Fibroblast of the aortic adventitia (primary cell): ENCODE measurements at places on chromosomes 11 and 22.

DNA sequence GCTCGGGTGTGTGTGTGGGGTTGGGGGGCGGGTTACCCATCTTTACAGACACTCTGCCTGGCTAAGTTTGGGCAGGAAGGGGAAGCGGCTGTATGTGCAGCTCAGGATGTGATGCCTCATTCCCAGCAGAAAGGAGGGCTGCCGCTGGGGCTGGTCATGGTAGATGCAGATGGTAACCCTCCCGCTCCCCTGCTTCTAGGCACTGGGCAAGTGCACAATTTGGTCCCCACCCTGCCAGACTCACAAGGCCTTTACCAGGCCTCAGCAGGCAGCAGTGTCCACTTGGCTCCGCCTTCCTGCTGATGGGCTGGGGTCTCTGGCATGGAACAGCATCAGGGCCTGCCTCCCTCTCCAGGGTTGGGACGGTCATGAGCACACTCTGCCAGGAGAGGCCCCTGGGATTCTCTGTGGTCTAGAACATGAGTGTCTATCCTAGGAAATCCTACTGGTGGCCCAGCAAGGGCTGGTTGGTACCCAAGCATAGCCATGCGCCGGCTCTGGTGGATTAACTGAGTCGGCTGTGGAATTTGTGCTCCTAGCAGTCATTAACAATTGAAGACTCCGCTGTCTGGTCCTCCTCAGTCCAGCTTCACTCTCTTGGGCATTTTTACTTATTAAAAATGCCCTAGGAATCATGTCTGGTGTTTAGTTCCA lies 4.2 kb downstream of the LMO1 start:
- no peak for DNase-seq

DNA sequence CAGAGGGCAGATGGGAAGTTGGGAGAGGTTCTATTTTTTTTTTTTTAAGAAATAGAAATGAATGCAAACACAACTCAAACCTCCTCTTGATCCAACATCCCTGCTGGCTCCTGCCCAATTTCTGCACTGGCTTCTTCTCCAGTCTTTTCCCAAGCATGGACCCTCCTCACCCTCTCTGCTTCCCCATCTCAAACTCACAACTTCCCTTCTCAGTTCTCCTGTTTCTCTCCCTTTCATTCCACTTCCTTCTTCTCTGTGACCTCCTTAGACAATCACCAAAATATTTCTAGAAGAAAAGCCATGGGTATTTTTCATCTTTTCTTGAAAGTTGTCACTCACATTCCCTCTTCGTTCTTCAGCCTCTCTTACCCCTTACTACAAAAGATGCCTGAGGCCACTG lies 85.2 kb upstream of the VPREB1 start:
- no peak for DNase-seq

GRCh38 chr11:85941380-85941973 lies 86.3 kb downstream of the CCDC83 start:
- peak; percentile 84 for DNase-seq

DNA sequence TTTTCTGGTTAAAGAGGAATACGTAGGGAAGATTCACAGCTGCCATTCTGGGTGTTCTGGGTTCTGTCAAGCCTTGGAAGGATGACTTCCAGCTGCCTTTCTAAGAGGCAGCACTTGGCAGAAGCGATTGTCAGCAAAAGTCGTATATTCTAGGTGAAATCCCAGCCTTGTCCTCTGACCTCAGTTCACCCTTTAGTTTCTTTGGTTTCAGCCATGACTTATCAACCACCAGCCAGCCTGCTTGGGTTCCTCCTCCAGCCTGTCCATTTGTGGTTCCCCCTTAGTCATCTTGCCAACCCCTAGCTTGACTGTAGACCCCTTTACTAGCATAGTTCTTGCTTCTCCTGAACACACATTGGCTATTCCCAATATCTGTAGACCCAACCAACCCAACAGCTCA lies 102.3 kb upstream of the CD44 start:
- no peak for DNase-seq

DNA sequence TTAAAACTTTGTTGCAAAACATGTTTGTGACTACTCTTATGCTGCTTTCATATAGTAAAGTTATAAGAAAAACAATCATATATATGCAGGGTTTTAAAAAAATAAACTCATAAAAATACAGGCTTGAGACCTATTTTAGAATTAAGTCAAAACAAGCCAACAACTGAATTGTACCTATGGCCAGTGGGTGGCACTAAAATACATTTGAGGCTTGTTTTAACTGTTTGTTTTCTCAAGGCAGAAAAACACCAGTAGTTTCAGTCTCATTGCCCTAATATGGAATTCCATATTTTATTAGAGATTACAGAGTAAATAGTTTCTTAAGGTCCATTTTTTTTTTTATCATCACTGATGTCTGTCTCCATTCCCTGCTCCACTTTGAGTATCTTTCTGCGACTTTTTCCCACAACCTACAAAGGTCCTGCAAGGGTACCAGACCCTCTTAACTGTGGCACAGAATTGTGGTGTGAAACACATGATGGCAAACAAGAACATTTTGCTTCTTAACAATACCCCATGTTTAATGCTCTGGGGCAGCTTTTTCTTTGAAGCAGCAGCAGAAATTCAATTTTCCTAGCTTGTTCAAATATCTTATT lies 8.5 kb upstream of the CCDC89 start:
- peak; percentile 70 for DNase-seq

GRCh38 chr22:34111210-34111824 lies 191.0 kb upstream of the LARGE1 start:
- DNase-seq, result peak; percentile 6

DNA sequence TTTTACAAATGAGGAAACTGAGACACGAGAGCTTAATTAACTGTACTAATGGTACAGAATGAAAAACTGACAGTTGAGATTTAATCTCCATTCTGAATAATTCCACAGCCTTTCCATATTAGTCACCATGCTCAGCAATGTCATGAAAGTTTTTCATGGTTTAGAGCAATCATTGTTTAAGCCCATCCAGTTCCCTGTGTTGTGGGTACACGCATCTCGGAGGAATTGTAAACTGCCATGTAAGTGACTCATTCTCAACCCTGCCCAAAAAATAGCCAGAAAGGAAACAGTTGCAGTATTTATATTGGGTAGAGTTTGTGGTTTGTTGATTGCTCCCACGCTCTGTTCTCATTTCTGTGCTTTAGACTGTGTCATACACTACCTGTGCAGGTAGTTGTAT lies 1790.8 kb downstream of the LRRC4C start:
- no peak for DNase-seq

GRCh38 chr11:129694966-129695365 lies 120.7 kb upstream of the TMEM45B start:
- DNase-seq, result no peak

- peak; percentile 74 for DNase-seq
These were observed 4.2 kb downstream of the SPI1 start for GRCh38 chr11:47373876-47374719.

GRCh38 chr11:90705661-90706060 lies 482.8 kb upstream of the CHORDC1 start:
- DNase-seq, result no peak

DNA sequence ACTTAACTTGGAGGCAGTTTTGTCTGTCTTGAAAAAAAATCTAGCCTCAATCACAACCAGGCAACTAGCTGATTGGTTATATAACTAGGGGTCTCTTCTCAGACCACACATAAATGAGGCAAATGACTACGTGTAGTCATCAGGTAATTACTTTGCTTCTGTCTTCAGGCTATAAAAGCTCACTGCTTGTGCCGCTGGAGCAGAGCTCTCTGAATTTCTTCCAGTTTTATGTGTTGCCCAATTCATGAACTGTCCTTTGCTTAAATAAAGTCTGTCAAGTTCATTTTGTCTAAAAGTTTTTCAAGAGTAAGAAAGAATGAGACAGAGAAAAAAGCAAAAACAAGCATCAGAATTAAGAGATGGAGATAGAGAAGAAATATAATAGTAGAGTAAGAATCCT lies 93.4 kb downstream of the MUC15 start:
- no peak for DNase-seq

- no peak for DNase-seq
These were observed 1.2 kb downstream of the KRTAP5-8 start for GRCh38 chr11:71539017-71539416.

GRCh38 chr11:115159207-115159606 lies 345.0 kb downstream of the CADM1 start:
- DNase-seq, result no peak
